Caki2 (cell line): ENCODE measurements at places on chromosomes 7 and 10. TPM values are rescaled to one million over a fixed set of nuclear protein-coding genes. Genes with fewer than 3 reads are reported as not detected.

GRCh38 chr7:108026647-108027046, 23.7 kb upstream of the LAMB1 start:
- DNase-seq = no peak

GRCh38 chr7:93836116-93836515, 54.4 kb downstream of the TFPI2 start:
- no peak for DNase-seq

- DNase-seq = peak; percentile 65
Measured at GRCh38 chr10:122113161-122113944, 124.4 kb downstream of the TACC2 start.

DNA sequence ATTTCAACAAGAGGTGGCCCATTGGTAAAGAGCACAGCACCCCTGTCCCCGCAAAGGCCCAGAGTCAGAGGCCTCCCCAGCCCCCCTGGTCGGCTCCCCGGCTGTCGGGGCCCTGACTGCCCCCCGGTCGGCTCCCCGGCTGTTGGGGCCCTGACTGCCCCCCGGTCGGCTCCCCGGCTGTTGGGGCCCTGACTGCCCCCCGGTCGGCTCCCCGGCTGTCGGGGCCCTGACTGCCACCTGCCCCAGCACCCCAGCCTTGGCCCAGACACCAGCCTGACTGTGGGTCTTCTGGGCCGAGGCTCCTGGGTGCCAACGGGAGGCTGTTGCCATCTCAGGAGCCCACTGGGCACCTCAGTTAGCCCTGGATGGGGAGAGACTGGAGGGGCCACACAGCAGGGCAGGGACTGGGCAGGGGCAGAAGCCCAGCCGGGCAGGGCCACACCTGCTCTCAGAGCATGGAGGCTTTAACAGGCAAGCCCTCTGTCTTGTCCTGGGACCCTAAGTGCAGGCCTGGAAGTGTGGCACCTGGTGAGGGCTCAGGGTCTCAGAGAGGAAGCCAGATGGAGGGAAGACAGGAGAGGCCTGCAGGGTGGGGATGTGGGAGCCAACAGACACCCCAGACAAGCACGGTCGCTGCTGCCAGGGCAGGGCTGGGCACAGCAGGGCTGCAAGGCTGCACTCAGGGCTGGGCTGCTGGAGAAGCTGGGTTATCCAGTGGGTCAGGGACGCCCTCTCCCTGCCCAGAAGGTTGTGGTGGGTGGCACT, 56.5 kb downstream of the JAKMIP3 start:
- no peak for DNase-seq

DNA sequence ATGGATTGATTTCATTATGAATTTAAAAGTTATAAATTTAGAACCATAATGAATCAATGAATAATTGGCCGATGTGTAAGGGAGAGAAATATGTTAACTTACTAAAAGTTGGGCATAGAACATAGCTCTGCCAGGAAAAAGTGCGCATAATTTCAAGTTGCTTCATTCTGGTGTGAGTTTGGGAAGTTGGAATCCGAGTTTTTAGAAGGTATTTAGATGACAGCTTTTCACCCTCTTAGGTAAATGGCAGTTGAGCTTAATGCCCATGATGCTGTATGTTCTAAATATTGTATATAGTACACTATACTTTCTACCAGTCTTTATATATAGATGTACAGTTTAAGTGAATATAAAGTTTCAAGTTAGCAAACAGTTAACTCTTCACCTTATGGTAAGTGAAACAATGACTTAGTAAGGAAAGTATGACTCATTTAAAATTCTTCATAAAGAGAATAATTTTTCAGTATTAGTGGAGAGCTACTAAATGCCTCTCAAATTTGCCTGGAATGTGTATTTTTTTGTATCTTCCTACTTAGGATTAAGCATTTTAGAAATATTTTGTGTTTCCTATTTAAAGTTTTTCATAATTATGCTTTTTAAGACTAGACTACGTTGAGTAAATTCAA, 1.6 kb downstream of the C1GALT1 start:
- no peak for DNase-seq

DNA sequence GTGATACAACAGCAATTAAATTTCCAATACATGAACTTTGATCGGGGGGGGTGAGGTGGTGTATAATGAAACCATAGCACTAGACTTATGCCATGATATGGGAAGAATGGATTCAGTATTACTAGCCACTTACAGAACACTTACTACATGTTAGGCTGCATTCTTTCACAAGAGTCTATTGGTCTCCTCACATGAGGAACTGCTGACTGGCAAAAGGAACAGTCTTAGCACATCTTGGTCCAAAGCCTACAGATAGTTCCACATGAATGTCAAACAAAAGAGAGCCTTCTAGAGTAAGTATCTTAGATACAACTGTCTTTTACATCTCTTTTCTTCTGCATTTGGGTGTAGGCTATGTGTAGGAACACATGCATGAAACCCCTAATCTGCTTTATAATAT, 115.9 kb upstream of the DNAJB12 start:
- no peak for DNase-seq

DNA sequence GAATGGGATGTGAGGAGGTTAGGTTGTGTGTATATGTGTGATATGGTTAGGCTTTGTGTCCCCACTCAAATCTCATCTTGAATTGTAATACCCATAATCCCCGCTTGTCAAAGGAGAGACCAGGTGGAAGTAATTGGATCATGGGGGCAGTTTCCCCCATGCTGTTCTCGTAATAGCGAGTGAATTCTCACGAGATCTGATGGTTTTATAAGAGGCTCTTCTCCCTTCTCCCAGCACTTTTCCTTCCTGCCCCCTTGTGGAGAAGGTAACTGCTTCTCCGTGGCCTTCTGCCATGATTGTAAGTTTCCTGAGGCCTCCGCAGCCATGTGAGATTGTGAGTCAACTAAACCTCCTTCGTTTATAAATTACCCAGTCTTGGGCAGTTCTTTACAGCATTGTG, 47.3 kb downstream of the NPVF start:
- DNase-seq = no peak

DNA sequence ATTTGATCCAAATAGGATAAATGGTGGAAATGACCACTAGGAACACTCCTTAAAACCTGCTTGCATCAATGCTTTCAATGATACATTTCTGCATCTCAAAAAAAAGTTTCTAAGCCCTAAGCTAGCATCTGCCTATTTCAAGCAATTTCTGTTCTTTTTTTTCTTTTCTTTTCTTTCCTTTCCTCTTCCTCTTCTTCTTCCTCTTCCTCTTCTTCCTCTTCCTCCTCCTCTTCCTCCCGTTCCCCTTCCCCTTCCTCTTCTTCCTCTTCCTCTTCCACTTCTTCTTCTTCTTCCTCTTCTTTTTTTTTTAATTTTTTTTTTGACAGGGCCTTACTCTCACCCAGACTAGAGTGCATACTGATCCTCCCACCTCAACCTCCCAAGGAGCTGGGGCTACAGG, 15.4 kb downstream of the RBM20 start:
- DNase-seq = no peak

DNA sequence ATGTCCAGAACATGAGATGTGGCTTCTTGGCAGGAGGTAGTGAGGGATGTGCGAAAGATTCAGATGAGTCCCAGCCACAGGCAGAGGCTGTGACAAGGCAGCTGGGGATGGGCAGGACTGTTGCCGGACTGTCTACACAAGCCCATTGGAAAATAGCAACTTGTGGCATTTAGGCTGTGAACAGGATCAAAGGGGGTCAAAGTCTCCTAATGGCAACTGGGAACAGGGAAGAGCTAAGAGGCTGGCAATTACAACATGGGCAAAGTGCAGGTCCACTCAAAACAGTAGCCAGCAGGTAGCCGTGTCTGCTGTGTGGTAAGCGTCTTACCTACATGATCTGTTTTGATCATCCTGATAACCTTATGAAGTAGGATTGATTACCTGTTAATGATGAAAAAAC, 254.2 kb upstream of the ZNF32 start:
- DNase-seq = no peak

The AKR1C8 gene
- 4.3 TPM in 1 of 2 replicates, not detected in the other for total RNA-seq

The ASB10 gene
- total RNA-seq = not detected in 2 replicates

The TRIM56 gene
- 4.1 and 6.8 TPM in 2 replicates for total RNA-seq

DNA sequence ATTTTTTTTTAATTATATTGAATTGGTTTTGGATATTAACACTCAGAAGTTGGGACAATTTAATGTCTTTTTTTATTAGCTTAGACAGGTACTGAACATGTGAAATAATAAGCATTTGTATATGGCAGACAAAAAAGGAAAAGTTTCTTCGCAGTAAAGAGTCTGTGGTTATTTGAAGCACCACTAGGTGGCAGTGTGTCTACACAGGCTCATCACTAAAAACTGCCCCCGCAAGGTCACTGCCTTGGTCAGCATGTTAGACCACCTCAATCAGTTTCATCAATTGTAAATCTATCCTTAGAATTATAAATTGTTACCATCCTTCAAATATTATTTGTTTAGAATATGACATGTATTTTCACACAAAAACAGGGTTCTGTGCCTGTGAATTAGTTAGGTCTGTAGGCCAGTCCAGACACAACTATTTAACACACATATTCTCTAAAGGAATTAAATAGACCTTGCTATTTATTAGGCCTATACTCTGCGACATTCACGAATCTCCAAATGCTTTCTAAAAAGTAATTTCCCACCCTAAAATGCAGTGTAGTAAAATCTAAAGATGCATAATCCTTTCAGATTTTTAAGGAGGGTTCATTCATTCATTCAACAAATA, 17.0 kb downstream of the PNLIPRP3 start:
- DNase-seq = peak; percentile 28

GRCh38 chr10:79353726-79354125, 6.5 kb downstream of the PPIF start:
- no peak for DNase-seq

The CAMK2B gene
- total RNA-seq = 0.14 and 0.23 TPM in 2 replicates

- DNase-seq = no peak
Measured at GRCh38 chr10:133022776-133023100, 65.0 kb upstream of the ADGRA1 start.

GRCh38 chr10:66627156-66627555, 298.7 kb upstream of the LRRTM3 start:
- DNase-seq = peak; percentile 37
